ENCODE measurements at places on chromosomes 3 and 15.

GRCh38 chr3:111134302-111134701, 62.7 kb downstream of the NECTIN3 start:
- DNase-seq = no peak

DNA sequence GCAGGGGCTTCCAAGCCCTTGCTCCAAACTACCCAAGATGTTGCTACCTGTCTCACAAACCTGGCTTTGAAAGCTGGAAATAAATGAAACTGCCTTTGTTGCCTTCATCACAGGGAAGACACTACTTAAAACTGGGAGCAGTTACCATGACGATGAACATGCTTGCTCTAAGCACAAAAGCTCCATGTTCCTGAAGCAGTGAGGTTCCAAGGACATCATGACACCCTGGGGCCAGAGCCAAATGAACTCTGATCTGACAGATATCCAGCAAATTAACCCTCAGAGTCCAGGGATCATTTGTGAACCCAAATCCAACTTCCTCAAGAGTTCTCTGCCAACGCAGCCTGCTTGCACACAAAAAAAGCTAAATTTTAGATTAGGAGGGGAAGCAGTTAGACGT, 10.7 kb downstream of the TRAIP start:
- DNase-seq = no peak

DNA sequence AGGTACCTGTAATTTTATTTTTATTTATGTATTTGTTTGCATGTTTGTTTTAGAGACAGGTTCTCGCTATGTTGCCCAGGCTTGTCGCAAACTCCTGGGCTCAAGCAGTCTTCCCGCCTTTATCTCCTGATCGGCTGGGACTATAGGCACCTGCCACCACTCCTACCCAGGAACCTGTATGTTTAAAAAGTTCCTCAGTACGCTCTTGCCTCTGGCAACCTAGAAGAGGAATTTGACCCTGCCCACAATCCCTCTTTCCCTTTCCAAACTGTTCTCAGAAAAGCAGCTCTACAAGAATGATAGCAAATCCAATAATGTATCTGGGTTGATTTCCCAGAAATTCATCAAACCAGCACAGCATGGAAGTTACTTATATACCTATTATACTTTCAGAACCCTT, 20.9 kb upstream of the PHLDB2 start:
- no peak for DNase-seq

GRCh38 chr3:64667887-64668581, 19.8 kb downstream of the ADAMTS9 start:
- no peak for DNase-seq

GRCh38 chr15:67744331-67745072, 80.8 kb upstream of the SKOR1 start:
- no peak for DNase-seq

- DNase-seq = no peak
These were observed 673.7 kb downstream of the DIPK2A start for GRCh38 chr3:144645300-144645699.

GRCh38 chr3:147940405-147941193, 531.4 kb downstream of the ZIC1 start:
- DNase-seq = peak; percentile 48

DNA sequence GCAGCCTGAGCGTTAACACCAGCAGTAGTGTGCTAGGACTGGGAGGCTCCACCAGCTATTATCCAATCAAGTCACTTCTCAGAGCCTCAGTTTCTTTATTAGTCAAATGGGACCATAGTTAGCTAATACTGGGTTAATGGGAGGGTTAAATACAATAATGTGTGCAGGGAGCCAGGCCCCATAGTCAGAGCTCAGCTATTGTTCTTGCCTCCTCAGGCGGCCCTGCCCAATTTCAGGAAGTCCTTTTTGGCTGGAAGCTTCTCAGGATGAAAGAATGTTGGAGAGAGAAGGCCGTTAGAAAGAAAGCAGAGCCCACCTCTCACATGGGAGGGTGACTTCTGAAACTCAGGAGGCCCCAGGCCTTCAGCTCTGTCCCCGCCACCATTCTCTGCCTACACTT, 39.5 kb upstream of the SMAD6 start:
- DNase-seq = no peak

DNA sequence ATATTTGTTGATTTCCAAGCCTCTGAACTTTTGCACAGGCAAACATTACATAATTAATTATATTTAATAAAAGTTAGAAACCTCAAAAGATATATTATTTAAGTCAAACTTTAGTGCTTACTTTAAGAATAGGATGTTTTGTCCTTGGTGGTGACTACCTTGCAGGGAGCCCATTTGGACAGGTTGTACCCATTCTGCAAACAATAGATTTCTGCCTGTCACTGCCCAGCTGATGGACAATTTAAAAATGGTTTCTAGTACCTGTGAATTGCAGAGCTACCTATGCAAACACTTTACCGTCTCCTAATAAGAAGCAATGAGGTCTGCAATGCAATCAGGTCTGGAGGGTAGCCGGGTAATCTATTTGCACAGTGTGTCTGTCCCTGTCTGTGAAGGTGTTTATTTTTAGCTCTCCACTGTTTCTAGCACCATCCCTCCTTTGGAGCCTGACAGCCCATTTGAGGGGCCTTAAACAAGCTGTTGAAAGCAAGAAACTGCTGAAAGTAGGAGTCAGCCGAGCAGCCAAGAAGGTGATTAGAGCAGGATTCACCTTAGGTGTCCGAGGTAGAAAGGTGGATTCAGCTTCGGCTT, 556.2 kb upstream of the CFAP20DC start:
- DNase-seq = no peak

- no peak for DNase-seq
These were observed 41.6 kb downstream of the FBXL2 start for GRCh38 chr3:33318710-33319380.

DNA sequence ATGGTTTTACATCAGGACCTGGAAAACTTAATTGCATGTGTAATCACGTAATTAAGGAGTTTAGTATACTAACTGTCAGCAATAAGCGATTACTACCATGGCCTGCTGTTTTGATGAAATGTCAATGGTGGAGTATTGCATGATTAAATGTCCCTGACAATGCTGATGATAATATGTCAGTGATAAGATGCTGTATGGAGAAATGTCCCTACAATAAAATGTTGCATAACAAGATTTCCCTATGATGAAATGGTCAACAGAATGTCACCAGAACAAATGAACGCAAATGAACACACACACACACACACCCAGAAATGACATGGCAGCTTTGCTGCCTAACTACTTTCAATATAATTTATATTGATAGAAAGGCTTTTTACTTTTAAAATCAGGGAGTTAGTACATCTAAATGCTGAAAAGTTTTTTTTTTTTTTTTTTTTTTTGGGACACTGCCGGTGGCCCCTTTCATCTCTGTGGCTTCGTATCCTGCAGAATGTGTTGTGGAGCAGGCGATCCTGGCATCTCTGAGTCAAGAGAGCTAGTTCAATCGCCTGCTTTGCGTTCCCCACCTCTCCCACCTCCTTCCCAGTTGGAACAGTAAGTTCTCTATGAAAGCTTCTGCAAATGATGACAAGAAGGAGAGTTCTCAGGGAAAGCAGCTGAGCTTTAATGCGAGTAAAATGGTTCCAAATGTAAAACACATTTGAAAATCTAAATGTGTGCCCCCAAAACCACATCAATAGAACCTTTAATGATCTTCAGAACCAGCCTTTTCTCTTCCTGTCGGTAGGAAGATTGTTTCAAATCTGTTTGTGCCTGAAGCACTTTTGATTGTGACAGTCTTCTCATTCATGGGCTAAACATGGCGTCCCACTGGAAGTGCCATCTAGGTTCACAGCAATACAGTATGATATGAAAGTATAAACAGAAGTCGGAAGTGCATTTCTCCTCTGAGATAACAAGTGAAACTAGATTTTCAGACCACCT, 170.1 kb upstream of the GBE1 start:
- no peak for DNase-seq

DNA sequence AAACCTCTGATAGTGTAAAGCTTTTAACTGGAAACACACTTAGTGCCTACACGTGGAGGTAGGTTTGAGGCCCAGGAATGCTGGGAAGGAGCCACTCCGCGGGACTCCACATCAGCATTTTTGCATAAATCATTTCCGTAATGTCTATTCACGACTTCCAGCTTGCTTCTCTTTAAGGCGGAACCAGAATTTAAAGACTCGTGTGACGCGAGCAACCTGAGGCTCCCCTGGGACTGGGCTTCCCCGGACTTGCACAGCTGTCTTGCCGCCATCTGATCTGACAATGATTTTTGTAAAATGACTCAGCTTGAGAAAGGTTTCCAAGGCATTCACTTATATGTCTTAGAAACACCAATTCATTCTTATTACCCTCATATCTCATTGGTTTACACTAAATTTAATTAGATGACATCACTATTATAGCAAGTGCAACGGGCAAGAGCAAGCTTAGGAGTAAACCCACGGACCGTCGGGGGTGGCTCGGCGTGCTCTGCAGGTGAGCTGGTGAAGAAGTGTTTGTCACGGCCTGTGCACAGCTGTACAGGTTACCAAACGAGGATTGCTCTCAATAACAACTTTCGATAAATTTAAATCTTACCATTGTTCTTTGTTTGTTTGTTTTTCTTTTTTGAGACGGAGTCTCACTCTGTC, 95.2 kb downstream of the CHSY1 start:
- DNase-seq = peak; percentile 83

GRCh38 chr3:184619787-184620430, 58.3 kb downstream of the EPHB3 start:
- peak; percentile 71 for DNase-seq

DNA sequence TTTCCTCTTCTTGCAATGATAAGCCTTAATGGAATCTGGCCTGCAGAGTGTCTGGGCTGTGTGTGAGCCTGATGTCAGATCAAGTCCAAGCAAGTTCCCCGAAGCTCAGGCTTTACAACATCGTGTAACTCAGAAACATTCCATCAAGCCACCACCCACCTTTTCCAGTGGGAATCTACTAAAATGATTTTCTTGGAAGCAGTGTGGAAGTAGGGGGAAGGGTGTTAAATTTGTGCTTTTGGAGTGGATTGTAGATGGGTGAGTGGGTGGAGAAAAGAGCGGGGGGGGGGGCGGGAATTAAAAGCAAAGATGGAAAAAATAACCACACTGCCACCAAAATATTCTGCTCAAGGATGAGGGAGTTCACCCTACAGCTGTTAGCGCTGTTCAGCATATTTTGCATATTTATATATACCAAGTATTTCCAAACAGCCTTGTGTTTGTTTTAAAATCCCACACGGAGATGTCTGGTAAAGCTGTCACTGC, 53.6 kb downstream of the VGLL3 start:
- peak; percentile 78 for DNase-seq

DNA sequence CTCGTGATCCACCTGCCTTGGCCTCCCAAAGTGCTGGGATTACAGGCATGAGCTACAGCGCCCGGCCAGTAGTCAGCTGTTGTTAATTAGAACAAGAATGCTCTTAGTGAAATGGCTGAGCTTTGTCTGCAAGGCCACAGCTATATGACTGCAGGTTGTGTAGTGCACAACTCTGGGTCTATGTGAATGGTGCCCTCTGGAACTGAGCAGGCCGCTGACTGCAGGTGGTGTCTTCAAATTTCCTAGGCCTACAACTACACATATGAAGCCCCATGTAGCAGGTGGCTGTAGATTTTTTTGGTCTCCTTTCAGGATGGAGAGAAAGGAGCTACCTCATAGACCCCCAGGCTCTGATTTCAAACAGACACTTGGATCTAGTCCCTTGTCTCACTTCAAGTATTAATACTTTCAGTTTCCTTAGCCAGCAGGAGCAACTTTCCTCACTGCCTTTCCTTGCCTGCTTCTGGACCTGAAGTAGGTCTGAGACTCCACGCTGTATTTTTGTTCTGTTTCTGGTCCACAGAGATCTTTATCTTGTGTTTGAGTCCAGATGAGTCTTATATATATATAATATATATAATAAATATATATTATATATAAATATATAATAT, 86.9 kb downstream of the C3orf80 start:
- no peak for DNase-seq

DNA sequence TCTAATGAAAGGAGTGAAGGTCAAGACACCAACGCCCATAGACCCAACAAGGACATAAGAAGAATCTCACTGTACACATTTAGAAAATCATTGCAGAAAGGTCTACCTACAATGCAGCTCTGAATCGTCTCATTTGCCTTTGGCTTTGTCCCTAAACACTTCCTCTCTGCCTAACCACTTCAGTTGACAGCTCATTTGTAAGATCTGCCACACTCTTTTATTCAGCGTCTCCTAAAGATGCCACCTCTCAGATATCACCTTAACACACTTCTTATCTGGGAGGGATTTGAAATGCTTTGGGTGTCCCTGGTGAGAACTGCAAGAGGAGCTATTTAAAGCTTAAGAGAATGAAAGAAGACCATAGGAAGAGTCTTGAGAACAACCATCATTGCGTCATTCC, 38.7 kb downstream of the RAB27A start:
- DNase-seq = no peak

- DNase-seq = no peak
These were observed 1.5 kb upstream of the CA12 start for GRCh38 chr15:63382966-63383710.

DNA sequence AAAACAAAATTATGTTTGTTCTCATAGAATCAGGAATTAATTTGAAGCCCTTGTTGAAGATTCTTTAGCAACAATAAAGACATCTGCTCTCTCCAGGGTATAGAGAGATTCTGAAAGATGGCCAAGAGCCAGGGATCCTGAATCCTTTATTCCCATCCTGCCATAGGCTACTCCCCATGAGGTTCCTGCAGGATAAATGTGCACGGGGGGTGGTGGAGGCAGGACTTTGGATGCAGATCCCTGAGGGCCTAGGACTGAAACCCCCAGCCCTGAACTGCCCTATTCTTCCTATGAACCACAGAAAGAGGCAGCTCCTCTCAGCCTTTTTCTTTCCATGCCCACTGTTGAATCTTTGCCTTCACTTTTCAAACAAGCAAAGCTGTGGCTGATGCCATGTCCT, 17.1 kb downstream of the TMEM108 start:
- DNase-seq = peak; percentile 18

- DNase-seq = no peak
These were observed 1094.9 kb upstream of the EPHA6 start for GRCh38 chr3:95719481-95719880.

GRCh38 chr3:160038862-160039562, 50.4 kb downstream of the IL12A start:
- DNase-seq = peak; percentile 28

GRCh38 chr15:62853841-62854225, 188.7 kb upstream of the TPM1 start:
- no peak for DNase-seq

DNA sequence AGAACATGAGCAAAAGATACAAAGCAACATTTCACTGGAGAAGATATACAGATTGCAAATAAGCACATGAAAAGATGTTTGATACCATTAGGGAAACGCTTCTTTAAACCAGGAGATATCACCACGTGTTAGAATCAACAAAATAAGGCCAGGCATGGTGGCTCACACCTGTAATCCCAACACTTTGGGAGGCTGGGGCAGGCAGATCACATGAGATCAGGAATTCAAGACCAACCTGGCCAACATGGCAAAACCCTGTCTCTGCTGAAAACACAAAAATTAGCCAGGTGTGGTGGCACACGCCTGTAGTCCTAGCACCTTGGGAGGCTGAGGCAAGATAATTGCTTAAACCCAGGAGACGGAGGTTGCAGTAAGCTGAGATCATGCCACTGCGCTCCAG, 20.5 kb upstream of the MUC20 start:
- no peak for DNase-seq

- peak; percentile 80 for DNase-seq
These were observed 129.8 kb downstream of the PPM1L start for GRCh38 chr3:160885791-160886286.

Data from muscle of back (tissue), 13 donors.